CD4-positive, alpha-beta T cell treated with Interleukin-4 for 4 hours (primary cell): ENCODE measurements at places on chromosomes 4 and X.

GRCh38 chr4:121709766-121710405, 13.1 kb upstream of the ANXA5 start:
- no peak for DNase-seq

DNA sequence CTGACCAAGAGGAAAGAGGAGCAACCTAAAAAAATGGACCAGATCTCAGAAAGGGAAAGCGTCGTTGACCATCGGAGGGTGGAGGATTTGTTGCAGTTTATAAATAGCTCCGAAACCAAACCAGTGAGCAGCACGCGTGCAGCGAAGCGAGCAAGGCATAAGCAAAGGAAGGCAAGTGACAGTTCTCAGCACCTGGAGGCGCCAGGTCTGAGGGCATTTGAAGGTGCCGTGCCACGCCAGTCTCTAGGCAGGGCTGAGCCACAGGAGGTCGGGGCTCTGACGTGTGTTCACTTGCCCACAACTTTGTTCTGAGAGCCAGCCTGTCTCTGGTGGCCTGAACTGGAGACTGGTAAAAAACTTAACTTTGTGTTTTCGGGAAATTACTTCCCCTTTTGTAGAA, 59.7 kb downstream of the TNIP2 start:
- no peak for DNase-seq

DNA sequence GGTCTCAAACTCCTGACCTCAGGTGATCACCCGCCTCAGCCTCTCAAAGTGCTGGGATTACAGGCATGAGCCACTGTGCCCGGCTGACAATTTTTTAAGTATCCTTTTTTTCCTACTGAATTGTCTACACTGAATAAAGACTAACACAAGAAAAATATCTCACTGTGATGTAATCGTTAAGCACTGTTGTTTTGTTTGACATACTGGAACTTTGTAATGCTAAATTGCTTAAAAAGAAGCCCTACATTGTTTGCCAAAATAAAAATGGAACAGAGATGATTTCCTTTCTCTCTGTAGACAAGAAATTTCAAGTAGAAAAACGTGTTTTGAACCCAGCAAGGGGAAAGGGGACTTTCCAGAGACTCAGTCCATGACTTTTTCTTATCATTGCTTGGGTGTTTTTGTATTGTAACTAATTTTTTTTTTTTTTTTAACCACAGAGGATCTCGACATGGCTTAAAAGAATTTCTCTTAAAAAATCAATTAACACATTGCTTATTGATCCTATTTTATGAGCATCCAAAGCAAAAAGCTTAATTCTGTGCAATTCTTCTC, 74.9 kb downstream of the TMEM156 start:
- peak; percentile 36 for DNase-seq

DNA sequence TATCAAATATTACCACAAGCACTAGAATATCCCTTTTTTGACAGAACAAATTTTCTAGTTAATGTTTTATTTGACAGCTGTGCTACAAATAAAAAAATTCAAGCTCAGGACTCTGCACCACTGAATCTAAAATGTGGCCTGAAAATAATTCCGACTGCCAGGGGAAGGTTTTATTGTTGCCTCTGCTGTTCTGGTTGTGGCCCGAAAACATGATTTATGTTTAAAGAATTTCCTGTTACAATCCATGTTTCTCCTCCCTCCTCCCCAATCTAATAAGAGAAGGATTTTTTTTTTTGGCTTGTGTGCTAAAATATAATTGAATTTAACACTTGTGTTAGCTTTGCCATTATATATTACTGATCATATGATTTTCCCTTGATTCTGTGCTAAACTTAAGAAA, 227.8 kb downstream of the DCLK2 start:
- DNase-seq = no peak

DNA sequence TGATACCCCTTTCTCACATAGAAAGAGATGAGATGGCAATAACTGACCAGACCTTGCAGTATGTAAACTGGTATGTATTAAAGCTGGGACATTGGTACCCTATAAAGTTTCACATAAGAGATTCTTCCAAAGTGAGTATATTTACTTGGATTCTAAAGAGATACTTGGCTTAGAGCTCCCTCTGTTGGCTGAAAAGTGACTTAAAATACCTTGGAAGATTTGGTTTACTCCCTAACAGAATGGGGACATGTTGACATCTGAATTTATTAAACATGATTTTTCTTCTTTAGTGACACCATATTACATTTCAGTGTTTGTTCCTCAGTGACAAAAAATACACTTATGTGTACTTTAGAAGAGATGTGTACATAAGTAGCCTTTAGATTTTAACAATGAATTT, 47.9 kb upstream of the RGN start:
- DNase-seq = peak; percentile 21

- DNase-seq = no peak
Measured at GRCh38 chrX:124215786-124216185, 116.7 kb upstream of the TEX13D start.
